Urinary bladder (tissue), 4 donors: ENCODE measurements at places on chromosomes 5 and 9. TPM values are rescaled to one million over a fixed set of nuclear protein-coding genes. Genes with fewer than 3 reads are reported as not detected.
A peak's percentile ranks its signal among the peaks of the same experiment; 100 is the strongest.

SPATA31E1 gene
- total RNA-seq = not detected

DNA sequence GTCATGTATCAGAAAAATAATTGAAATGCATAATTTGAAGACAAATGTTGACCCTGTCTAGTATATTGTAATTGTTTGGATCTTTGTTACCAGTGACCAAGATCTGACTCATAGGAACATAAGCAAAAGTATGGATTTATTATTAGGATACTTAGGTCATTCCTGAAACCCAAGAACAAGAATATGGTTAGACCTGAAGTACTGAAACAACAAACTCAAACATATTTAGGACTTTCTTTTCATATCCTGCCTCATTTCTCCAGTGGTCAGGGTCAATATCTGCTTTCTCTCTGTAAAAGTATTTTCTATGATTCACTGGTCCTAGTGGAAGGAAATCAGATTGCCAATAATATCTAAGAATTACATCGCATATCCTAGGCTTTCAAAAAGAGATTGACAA lies 1937.1 kb upstream of the WWC1 start:
- no peak for DNase-seq

FOXD4L5 gene
- total RNA-seq = 0.05 TPM

- DNase-seq = no peak
Measured at GRCh38 chr9:18526685-18527084, 52.7 kb downstream of the ADAMTSL1 start.

DNA sequence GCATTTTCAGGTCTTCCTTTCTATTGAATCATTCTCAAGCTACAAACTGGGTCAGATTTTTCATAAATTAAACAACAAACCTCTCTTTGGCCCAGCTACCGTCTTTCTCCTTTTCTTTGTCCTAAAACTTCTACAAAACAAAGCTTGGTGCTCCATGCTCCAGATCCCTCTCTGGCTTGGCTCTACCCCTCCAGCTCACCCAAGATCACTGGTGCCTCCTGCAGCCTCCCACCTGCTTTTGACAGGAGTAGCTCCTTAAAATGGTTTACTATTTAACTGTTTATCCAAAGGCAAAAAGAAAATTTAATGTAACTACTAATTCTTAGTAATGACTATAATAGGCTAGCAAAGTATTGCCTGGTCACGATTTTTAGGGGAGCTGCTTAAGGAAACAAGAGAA lies 10.7 kb upstream of the SERINC5 start:
- DNase-seq = no peak

PTGES gene
- 18.0 TPM for total RNA-seq

DNA sequence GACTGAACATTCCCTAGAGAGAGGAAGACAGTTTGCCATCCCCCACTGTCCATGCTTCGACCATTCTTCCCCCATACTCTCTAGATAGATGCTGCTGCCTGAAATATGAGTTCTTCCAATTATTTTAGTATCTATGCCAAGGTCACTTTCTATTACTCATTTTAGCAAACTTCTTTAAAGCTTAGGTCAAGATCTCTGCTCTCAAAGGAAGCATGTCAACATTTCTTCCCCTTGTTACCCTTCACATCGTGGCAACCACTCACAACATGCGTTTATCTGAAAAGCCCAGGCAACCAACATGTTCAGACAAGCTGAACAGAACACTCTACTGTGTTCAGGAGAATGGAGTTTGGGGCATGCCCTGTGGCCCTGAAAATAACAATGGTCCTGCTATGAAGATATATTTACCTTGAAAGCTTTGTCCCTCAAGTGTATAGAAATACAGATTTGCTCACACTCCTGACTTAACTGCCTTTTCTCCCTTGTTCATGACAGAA lies 138.4 kb upstream of the KIF2A start:
- peak; percentile 36 for DNase-seq

NEUROG1 gene
- not detected for total RNA-seq

CER1 gene
- total RNA-seq = 0.74 TPM

DNA sequence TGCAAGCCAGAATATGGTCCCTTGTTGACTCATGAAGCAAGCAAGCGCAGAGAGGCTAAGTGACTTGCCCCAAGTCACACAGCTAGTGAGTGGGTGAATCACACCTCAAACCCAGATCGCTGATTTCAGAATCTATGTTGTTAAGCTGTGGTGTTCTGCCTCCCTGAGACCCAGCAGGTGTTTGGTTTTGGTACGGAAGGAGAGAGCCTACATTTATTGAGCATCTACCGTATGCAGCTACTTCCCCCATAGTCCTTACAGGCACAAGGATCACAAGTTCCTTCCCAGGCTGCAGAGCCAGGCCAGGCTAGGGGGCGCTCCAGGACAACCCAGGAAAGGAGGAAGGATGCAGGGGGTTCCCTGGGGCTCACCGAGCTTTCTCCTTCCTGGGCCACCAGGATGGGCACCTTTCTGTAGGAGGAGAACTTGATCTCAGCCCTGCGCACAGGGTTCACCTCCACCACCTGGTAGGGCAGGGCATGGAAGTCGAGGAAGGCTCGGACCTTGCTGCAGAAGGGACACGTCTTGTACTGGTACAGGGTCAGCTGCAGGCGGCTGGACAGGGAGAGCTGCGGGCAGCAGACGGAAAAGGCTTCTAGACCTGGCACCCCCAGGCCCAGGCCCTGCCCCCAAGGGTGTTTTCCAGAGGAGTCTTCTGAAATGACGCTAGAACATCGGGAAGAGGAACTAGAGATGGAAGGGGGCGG lies 2.5 kb downstream of the PTGES2 start:
- no peak for DNase-seq

C5orf52 gene
- not detected for total RNA-seq

FIBCD1 gene
- 0.16 TPM for total RNA-seq

GRCh38 chr9:72691671-72692070 lies 170.3 kb downstream of the TMC1 start:
- no peak for DNase-seq

RLN2 gene
- not detected for total RNA-seq

TRIM14 gene
- total RNA-seq = 4.2 TPM

DNA sequence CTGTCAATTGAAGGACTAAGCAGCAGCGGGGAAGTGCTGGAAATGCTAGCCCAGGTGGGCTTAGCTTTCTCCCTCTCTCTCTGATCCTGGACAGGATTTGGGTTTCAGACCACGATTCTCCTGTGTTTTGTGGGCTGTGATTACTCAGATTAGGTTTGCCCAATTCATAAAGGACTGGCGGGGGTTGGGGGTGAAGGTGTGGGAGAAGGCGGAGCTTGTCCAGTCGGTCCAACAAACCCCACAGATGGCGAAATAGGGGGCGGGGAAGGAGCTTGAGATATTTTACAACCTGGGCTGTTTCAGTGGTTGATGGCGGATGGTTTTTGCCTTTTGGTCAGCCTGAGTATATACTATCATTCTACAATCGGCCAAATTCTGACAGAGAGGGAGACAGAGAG lies 35.2 kb downstream of the PCDHAC2 start:
- no peak for DNase-seq

- no peak for DNase-seq
Measured at GRCh38 chr5:128062172-128062746, 21.3 kb upstream of the SLC12A2 start.

DNA sequence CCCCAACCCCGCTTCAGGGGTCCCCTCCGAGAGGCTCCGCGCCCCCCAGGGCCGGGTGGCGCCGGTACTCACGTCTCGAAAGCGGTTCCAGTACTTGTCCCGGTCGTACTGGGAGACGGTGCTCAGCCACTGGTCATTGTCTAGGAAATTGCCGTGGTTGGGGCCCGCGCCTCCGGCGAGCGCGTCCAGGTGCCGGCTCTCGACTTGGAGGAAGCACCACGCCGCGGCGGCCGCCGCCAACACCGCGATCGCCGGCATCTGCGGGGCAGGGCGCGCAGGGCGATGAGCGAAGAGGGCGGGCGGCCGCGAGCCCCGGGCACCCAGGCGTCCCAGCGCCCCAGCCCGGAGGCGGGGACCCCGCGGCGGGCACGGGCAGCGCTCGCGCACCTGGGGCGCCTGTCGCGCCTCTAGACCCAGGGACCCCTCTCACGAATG lies 808 bp downstream of the SPOCK1 start:
- DNase-seq = no peak

DNA sequence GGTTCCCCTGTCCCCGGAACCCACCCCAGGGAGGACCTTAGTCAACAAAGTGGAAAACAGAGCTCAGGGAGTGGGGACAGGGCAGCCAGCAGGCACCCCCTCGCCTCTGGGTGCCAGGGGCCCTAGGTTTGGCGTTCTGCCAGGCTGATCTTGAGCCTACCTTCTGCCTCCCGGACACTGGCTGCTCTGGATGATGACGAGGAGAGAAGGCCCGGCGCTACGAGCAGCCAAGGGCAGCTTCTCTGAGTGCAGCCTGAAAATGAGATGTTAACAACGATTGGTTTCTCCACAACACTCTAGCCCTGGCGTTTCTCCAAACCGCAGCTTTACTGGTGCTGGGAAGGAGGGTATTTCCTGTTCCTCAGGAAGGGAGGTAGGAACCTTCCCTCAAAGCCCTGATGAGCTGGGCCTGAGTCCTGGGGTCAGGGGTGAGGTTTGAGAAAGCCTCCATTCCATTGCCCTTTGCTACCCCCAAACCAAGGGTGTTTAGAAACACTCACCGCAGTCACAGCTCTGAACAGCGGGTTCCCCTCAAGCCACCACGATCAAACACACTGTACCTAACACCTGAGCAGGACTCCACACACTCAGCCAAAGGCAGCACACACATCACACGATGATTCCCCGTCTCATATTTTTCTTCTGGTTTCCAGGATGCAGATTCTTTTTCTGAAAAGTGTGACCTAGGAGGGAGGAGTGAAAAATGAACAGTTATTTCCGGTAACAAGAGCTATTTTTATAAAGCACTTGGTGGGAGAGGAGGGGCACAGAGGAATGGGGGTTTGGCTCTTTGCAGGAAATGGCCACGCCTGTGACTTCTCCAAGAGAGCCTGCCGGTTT lies at the start of gene STING1:
Gene STING1 (minus strand): TSS at position 709 of the 840 bp plus-strand sequence. CDS start 1,054 bp downstream, outside the sequence.
- DNase-seq = peak; percentile 94

CD274 gene
- total RNA-seq = 2.4 TPM

DNA sequence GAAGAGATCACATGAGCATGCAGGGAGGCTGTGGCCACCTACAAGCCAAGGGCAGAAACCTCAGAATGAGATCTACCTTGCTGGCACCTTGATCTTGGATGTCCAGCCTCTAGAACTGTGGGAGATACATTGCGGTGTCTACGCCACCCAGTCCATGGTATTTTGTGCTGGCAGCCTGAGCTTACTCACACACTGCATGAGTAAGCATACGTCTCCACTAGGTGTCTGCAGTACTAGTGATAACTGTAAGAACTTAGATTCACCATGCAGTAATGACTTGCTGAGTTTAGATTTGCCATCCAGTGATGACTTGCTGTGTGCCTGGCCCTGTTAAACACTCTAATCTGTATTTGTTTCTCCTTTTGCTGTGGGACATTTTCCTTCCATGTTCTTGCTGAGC lies 417.7 kb downstream of the GADD45G start:
- no peak for DNase-seq
